ENCODE measurements at places on chromosomes 12 and 14. TPM values are rescaled to one million over a fixed set of nuclear protein-coding genes. Genes with fewer than 3 reads are reported as not detected.

Gene OTUB2
- 2.0 TPM for total RNA-seq

Gene SLC16A7
- 26.1 TPM for total RNA-seq

Gene ABCC9
- total RNA-seq = 51.0 TPM

Gene IGF1
- total RNA-seq = 0.56 TPM

Gene TSPAN9
- total RNA-seq = 38.3 TPM

Gene STAT6
- 56.0 TPM for total RNA-seq

Gene SLIRP
- 114 TPM for total RNA-seq

Gene YY1
- 39.7 TPM for total RNA-seq

Gene DEPDC4
- total RNA-seq = 1.7 TPM

Gene CCDC184
- 0.96 TPM for total RNA-seq

Gene OTOGL
- total RNA-seq = 0.28 TPM

Gene NOVA1
- 2.5 TPM for total RNA-seq

Gene PDE6H
- total RNA-seq = not detected

Gene NGB
- total RNA-seq = not detected

Gene MYH6
- total RNA-seq = not detected

Gene PLEKHG3
- total RNA-seq = 5.4 TPM

Gene RIMBP2
- total RNA-seq = under 0.01 TPM

Gene SETD3
- total RNA-seq = 59.2 TPM

Gene PPFIBP1
- total RNA-seq = 171 TPM

Gene KERA
- total RNA-seq = not detected

Gene TTC5
- total RNA-seq = 19.4 TPM

Gene CLMN
- total RNA-seq = 3.9 TPM

Gene KIF5A
- 0.28 TPM for total RNA-seq

Gene KRT72
- not detected for total RNA-seq

Gene AKAP5
- total RNA-seq = 0.58 TPM

Data from regular cardiac myocyte (primary cell).